Central memory CD4-positive, alpha-beta T cell (primary cell): ENCODE measurements at places on chromosomes 16 and 17.
A peak's percentile ranks its signal among the peaks of the same experiment; 100 is the strongest.

GRCh38 chr17:49344914-49345313 is 17.1 kb downstream of the ZNF652 start:
- no peak for DNase-seq

- no peak for DNase-seq
Measured at GRCh38 chr17:39759204-39759603, 21.5 kb downstream of the GRB7 start.

- no peak for DNase-seq
Measured at GRCh38 chr16:57223057-57223456, 22.0 kb upstream of the ARL2BP start.

- DNase-seq = no peak
Measured at GRCh38 chr17:12985431-12986293, 32.2 kb downstream of the ELAC2 start.

- DNase-seq = peak; percentile 58
Measured at GRCh38 chr17:45410144-45411091, 22.3 kb downstream of the ARHGAP27 start.

DNA sequence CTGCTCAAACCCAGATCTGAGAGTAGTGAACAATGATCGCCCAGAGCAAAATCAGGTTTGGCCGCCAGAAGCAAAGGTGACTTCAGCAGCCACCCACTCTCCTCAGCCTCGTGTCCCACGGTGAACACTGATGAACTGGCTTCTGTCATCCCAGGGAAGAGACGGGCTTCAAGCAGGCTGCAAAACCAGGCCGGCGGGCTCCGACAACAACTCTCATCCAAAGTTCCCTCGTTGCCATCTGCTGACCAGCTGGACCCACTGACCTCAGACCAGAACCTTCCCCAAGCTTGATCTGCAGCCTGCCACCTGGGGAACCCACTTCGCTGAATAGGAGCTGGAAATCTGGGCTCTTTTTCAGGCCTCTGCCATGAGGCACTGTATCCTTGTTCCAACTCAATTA is 69.6 kb upstream of the MRTFB start:
- DNase-seq = no peak

DNA sequence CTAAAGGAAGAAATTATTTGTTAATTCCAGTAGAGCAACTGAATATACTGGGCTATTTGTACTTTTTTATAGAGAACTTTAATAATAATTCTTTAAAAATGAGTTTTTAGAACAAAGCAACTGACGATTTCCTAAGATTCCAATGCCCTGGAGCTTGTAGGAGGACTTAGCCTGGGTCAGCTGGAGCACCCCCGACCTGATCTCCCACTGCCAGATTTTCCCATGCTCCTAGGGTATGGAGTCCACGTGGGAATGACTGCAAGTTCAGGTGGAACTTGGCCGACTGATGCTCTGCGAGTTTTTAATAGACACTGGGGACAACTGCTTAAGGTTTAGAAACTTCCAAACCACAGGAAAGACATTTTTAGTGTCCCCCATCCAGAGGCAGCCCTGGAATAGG is 25.5 kb upstream of the CACNG5 start:
- no peak for DNase-seq

DNA sequence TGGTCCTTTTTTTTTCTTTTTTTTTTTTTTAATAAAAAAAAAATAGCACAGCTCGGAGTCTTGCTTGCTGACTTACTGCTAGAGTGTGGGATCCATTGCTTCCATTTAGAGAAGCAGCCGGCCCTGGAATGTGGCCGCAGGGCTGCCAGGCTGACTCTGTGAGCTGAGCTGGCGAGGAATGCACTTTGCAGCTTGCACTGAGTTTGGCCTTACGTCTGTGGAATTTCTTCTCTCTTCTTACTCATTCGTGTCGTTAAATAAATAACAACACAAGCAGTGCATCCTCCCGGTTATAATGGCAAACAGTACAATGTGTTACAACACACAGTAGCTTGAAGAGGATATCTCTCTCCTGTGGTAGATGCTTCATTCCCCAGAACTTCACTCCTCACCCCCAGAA is 69.2 kb downstream of the PRKCB start:
- DNase-seq = no peak

GRCh38 chr17:50498021-50498874 is 10.0 kb upstream of the MYCBPAP start:
- no peak for DNase-seq

- DNase-seq = no peak
Measured at GRCh38 chr16:10196999-10197398, 14.8 kb upstream of the GRIN2A start.

- peak; percentile 95 for DNase-seq
Measured at GRCh38 chr17:76515274-76515949, 14.2 kb upstream of the RHBDF2 start.

GRCh38 chr17:82309656-82310570 is 7.5 kb downstream of the CD7 start:
- DNase-seq = no peak

GRCh38 chr16:81239367-81240121 is 1.1 kb downstream of the BCO1 start:
- DNase-seq = no peak

DNA sequence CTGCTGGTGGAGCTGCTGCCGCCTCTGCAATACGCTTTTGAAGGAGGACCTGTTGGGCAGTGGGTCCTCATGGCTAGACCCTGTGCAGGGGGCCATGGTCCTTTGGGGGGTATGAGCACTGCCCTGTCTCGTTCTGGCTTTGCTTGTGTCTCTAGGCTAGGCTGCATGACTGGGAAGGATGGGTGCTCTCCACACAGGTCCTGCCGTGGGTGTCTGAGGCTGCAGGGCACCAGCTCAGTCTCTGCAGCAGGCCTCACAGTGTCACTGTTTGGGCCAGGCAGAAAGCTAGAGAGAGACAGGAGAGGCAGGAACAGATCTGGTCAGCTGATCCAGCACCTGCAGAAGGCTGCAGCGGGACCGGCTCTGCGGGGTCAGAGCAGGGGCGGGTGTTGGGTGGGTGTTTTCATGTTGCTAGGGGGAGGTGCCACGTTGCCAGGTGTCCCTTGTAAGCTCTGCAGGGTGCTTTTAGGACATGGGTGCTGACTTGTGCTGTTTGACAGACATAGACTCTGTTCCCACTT is 111.4 kb downstream of the SNX29 start:
- no peak for DNase-seq

DNA sequence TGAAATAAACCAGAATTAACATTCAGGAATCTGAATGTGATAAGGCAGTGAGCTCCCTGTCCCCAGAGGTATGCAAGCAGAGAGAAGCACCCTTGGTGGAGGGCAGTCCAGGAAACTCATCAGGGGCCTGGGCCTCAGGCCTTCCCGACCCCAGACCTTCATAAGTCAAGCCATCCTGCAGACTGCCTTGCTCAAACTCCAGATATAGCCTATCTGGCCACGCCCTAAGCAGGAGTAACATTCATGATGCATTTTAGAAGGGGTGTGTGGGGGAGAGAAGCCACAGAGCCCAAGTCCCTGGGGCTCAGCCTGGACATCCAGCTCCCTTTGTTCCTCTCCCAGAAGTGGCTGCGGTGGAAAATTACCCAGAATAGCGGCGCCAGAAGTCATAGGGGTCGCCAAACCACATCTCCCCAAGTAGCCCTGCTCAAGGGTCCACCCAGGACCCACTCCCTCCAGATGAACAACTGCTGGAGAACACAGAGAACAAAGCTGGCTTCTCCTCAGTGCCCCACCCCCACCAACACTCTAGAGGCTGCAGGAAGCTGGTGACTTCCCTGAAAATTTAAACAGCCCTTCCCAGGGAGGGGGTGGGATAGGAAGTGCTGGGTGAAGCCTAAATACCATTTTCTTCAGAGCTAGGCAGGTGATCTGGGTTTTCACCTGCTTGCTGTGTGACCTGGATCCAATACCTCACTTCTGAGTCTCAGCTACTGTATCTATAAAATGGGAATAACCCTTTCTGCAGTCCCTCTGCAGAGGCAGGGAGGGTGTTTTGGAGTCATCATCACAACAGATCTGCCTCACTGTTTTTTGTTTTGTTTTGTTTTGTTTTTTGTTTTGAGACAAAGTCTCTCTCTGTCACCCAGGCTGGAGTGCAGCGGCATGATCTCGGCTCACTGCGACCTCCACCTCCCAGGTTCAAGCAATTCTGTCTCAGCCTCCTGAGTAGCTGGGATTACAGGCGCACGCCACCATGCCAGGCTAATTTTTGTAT is 1.5 kb upstream of the SREBF1 start:
- DNase-seq = no peak

- no peak for DNase-seq
Measured at GRCh38 chr17:35294756-35295155, 51.9 kb downstream of the SLFN5 start.
